ENCODE measurements at places on chromosomes 16 and 17. TPM values are rescaled to one million over a fixed set of nuclear protein-coding genes. Genes with fewer than 3 reads are reported as not detected.

GSDMA gene
- not detected for total RNA-seq

GINS2 gene
- 10.6 TPM for total RNA-seq

HOXB4 gene
- 6.0 TPM for total RNA-seq

DNAH3 gene
- not detected for total RNA-seq

MYH10 gene
- total RNA-seq: 120 TPM

TBC1D3G gene
- total RNA-seq: not detected

PLCG2 gene
- total RNA-seq: 4.5 TPM

MMP28 gene
- 3.8 TPM for total RNA-seq

SETD1A gene
- 2.6 TPM for total RNA-seq

KRT35 gene
- not detected for total RNA-seq

DDX52 gene
- 25.5 TPM for total RNA-seq

CCL1 gene
- 0.09 TPM for total RNA-seq

OR1A1 gene
- total RNA-seq: not detected

SEC14L1 gene
- total RNA-seq: 271 TPM

Measured in endothelial cell of coronary artery (primary cell).